ENCODE measurements at places on chromosomes 2 and 18. TPM values are rescaled to one million over a fixed set of nuclear protein-coding genes. Genes with fewer than 3 reads are reported as not detected.

DNA sequence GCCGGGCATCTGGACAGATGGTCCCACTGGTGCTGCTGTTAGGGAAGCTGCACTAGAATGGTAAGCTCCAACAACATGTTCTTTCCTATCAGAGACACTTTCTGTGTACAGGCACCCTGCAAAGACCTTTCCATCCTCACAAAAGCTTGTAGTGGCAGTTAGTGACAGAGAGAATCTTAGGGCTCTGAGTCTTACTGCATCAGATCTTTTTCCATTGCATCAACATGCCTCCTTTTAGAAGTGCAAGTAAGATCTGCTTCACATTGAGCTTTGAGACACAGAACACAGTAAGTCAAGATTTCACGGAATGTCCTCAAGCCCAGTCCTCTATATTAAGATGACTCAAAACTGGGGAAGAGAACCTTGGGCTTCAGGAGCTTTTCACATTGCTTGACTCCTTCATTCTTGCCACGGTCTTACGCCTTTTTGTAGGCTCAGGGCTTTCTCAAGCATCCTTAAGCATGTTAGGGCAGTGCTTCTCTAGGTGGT is 52.6 kb downstream of the ARL4C start:
- DNase-seq: no peak

DNA sequence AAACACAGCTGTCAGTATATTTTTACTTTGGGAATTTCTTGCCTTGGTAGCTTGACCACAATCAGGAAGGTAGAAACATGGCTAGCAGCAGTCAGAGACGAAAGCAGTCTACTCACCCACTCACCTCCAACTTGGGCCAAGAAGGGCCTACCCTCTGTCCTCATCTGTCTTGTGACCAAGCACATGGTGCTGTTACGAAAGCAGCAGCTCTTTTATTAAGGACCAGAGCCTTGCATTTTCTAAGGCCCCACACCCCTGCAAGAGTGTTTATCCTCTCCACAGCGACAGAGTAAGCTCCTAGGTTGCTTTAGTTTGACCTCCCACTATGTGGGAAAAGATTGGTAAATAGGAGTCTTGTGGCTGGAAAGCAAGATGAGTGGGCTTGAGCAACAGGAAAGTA is 31.3 kb upstream of the MSTN start:
- no peak for DNase-seq

GRCh38 chr2:193549661-193550060 is 1354.9 kb upstream of the TMEFF2 start:
- DNase-seq: no peak

- no peak for DNase-seq
Observed at GRCh38 chr2:36376992-36377738, 21.6 kb downstream of the CRIM1 start.

GRCh38 chr2:102052365-102052764 is 60.6 kb downstream of the IL1R2 start:
- DNase-seq: no peak

DNA sequence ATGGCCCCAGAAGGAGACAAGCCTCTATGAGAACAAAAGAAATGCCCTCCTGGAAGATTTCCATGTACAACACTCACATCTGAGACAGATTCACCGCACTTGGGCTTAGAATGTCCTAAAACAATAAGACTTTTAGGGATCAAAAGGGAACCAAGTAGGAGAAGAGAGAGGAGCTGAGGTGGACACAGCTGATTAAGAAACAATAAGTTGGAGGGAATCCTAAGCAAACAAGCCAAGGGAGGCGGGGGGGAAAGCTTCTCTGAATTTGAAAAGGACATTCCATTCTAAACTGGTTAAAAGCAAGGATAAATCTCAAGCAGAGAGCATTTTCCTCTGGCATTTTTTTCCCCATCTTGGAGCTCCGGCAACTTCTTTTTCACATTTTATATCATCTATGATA is 9.9 kb downstream of the ACVR1 start:
- no peak for DNase-seq

- no peak for DNase-seq
Observed at GRCh38 chr2:233358947-233359346, 4.7 kb downstream of the DGKD start.

DNA sequence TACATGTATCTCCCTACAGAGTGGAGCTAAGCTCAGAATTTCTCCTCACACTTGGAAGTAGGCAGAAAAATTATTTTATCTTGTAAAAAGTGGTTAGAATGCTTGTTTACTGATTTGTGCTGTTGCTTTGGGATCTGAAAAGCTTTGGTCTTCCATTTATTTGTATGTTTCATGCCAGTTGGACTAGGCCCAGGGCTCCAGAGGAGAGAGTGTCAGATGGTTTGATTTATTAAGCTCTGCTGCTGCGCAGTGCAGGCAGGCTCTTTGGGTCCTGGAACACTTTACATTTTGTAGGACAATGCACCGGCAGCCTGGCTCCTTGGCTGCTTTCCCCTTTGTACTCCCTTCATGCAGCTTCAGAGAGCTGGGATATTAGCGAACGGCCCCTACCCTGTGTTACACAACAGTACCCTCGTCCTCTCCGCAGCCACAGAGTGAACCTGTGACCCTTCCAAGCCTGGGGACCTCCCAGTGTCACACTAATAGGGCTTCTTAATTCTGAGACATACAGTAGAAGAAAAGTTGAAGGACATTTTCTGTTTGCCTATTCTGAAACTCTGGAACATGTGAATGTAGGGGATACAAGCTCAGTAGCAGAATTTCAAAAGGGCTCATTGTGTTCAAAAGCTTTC is 56.7 kb upstream of the EML6 start:
- no peak for DNase-seq

GRCh38 chr2:139369423-139370409 is 589.5 kb upstream of the NXPH2 start:
- DNase-seq: no peak

GRCh38 chr2:341017-341542 is 53.2 kb upstream of the ALKAL2 start:
- DNase-seq: no peak

DNA sequence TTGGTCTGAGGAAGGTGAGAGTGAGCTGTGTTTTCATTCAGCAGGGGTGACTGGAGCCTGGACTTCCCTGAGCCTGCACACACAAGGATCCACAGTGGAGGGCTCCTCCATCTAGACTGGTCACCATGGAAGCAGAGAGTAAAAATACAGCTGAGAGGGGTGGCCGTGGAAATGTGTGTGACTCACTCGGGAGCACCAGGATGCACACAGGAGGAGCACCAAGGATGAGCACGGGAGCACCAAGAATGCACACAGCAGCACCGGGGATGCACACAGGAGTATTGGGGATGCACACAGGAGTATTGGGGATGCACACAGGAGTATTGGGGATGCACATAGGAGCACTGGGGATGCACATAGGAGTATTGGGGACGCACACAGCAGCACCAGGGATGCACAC is 365.2 kb upstream of the MYT1L start:
- DNase-seq: no peak

DNA sequence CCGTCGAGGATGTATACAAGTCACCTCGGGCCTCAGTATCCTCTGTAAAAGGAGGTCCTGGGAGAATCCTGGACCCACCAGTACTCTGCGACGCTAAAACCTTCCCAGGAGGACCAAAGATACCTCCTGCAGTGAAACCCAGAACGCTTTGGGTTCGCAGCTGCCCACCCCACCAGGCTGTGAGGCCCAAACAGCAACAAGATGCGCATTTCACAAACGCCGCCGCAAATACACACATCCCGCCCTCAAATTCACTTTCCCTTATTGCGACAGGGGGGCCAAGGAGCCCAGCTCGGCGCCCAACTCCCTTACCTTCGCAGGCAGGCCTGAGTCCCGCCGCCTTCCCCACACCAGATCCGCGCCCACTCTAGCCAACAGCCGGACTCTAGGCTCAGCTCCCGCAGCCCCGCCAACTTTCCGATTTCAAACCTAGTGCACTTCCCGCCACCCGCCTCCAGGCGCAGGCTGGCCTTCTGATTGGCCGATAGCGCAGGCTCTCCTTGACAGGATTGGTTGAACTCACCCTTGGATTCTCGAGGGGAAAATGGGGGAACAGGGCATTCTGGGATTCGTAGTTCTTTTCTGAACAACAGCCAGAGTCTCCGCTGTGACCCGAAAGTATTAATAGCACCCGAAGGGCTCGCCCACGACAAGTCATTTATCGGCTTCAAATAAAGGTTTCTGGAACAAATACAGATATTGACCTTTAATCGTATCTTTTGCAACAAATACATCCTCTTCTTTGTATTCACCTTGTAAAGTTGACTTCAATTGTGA is at the start of gene SPC25:
Gene SPC25 (minus strand): TSS at position 425 of the 777 bp plus-strand sequence. CDS start 911 bp downstream, outside the sequence.
- DNase-seq: peak; percentile 74

The UPP2 gene
- not detected for total RNA-seq

The HRH4 gene
- not detected for total RNA-seq

The ITPRID2 gene
- 41.8 TPM for total RNA-seq

The PSMA8 gene
- 1.0 TPM for total RNA-seq

The C2orf92 gene
- total RNA-seq: 4.4 TPM

The UGT1A5 gene
- not detected for total RNA-seq

The TTLL4 gene
- total RNA-seq: 53.0 TPM

The IL36A gene
- not detected for total RNA-seq

The ARHGAP25 gene
- total RNA-seq: 55.7 TPM

The C2orf69 gene
- total RNA-seq: 15.1 TPM
